GM13977 (cell line): ENCODE measurements at places on chromosomes 7 and 10.

GRCh38 chr10:97843281-97843671, 6.4 kb upstream of the GOLGA7B start:
- DNase-seq: no peak

- DNase-seq: no peak
Measured at GRCh38 chr7:140456551-140457051, 22.7 kb downstream of the MKRN1 start.

GRCh38 chr10:14089556-14090292, 241.0 kb downstream of the FRMD4A start:
- no peak for DNase-seq

DNA sequence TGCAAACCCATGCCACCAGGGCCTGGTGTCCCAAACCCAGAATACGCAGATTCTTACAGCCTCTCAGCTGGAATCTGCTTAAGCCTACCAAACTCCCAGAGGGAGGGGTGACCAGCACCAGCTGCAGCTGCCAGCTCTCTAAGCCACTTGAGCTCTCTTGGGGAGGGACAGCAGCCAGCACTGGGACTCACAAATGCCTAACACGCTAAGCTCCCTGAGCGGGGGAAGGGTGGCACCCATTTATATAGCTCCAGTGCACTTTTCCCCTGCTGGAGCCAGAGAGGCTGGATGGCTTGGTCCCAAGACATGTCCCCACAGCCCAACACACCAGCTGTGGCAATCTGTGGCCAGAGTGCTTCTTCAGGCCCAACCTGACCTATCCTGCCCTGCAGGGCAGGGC, 326.8 kb upstream of the NRG3 start:
- no peak for DNase-seq

DNA sequence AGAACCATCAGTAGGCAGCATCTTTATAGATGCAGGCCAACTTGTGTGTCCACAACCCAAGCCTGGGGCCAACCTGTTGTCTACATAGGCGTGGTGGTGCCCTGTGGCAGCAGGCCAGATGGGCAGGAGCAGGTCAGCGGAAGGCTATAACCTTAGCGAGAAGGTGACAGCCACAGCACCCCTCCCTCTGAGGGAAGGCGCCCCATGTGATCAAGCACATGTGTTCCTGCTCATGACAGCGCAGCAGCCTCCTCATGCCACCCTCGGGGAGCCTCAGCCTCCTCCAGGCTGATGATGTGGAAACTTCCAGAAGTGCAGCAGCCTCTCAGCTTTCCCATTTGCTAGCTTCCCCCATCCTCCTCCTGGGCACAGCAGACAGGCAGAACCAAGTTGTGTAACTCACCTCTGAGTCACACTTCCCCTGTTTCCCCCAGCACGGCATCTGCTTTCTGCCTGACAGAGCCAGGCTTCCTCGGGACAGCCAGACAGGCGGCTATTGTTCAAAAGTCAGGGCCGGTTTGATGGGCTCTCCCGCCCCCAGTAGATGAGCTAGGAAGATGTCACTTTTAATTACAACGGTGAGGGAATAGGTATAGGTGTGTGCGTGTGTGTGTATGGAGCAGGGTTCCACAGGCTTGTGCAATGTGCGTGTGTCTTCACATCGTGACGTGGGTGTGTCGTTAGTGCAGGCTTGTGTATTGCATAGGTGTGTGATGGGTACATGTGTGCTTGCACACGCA, 312.0 kb upstream of the ZMIZ1 start:
- DNase-seq: no peak

GRCh38 chr10:133401500-133401899, 7.5 kb downstream of the MTG1 start:
- no peak for DNase-seq

GRCh38 chr10:17144032-17144431, 14.4 kb upstream of the CUBN start:
- DNase-seq: no peak

DNA sequence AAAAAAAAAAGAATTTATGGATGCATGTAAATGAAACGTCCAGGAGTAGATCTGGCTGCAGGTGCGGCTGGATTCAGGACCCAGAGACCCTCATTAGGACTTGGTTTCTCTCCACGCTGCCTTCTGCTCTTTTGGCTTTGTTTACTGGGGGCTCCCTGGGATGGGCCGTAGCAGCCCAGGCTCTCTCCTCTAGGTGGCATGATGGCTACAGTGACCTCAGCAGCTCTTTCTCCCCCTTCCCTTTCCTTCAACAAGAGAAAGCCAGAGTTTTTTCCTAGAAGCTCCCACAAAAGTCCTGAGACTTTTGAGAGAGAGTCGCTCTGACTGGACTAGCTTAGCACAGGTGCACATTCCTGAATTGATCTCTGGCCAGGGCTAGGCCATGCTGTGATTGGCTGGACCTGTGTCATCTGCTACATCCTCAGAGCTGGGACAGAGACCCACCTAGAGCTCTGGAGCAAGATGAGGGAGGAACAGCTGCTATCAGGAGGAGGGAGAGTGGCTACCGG, 67.8 kb upstream of the PDCD4 start:
- peak; percentile 61 for DNase-seq

GRCh38 chr10:35364808-35365207, 28.5 kb downstream of the CCNY start:
- no peak for DNase-seq

DNA sequence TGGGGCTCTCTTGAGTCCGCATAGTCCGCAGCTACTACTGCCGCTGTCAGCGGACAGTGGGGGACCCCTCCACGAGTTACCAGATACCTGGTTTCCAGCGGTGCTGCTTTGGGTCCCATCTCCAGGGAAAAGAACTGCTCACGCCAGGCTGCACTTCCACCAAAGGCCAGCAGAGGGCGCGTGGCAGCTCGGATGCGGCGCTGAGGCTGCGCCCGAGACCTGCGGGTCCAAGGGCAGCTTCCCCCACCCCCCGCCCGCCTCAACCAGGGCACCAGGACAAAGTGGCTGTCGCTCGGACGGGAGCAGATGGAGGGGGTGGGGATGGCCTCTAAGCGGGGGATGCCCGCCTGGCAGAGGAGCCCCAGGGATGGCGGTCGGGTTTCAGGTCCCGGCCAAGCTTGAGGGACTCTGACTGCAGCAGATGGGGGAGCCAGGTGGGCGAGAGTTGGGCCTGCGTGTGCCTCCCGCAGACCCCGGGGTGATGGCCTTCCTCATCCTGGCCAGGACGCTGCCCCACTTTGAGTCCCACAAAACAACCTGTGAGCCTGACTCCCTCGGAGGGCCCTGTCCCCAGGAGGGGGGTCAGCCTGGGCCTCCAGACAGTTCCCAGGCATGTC, 23.8 kb upstream of the ZNF735 start:
- DNase-seq: no peak

- no peak for DNase-seq
Measured at GRCh38 chr10:5557040-5557721, 32.4 kb downstream of the CALML3 start.

GRCh38 chr10:21065621-21066248, 168.6 kb upstream of the NEBL start:
- DNase-seq: no peak

- DNase-seq: no peak
Measured at GRCh38 chr7:15396210-15397158, 165.3 kb downstream of the AGMO start.
